PC-9 (cell line): ENCODE measurements at places on chromosomes 1 and 21.

GRCh38 chr21:31335957-31336738 is 7.9 kb downstream of the TIAM1 start:
- peak; percentile 56 for DNase-seq

- no peak for DNase-seq
Measured at GRCh38 chr1:185317886-185318310, 855 bp upstream of the IVNS1ABP start.

GRCh38 chr1:221824025-221824424 is 82.1 kb upstream of the DUSP10 start:
- DNase-seq, result peak; percentile 52

DNA sequence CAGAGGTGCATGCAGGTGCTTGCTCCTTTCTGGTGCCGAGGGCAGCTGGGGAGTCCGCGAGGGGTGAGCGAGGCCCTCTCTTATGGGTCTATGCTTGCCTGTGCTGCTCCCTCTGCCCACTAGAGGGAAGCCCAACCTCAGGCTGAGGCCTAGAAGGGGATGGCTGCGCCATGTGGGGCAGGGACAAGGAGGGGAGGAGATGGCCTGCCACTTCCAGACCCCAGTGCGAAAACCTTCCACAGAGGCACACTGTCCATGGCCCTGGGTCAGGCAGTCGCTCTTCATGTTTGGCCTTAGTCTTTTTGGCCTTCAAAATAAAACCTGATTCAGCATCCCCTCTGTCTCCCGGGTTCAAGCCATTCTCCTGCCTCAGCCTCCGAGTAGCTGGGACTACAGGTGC is 14.0 kb downstream of the RHBG start:
- DNase-seq, result peak; percentile 52

- no peak for DNase-seq
Measured at GRCh38 chr1:109578947-109579443, 30.6 kb downstream of the GNAI3 start.

- DNase-seq, result no peak
Measured at GRCh38 chr1:218965821-218966220, 207.9 kb upstream of the LYPLAL1 start.
